ENCODE measurements at places on chromosomes 4 and X.
A peak's percentile ranks its signal among the peaks of the same experiment; 100 is the strongest.

DNA sequence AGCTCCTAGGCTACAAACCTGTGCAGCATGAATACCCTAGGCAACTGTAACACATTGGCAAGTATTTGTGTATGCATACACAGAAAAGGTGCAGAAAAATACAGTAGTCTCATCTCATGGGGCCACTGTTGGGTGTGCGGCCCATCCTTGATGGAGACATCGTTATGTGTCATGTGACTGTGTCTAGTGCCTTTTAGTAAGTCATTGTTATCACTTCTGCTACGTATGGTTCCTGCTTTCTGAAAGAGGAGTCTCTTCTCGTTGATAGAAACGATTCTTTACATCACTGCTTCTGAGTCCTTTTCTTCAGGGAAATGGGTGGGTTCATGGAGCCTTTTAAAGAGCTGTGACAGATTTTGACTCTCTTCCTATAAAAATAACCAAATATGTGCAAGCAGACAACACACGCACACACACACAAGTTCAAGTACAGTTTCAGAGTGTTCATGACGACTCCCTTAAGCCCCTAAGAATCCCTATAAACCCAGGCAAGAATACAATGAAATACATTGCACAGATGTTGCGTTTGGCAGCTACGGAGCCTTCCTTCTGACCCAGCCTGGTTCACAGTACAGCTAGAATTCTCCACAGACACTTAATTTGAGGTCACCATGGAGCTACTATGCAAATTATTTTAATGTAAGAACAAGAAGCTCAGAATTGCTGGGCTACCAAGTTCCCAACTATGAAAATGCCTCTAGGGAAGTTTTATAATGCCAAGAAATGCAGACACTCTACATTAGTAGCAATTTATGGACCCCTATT is 10.2 kb upstream of the STK32B start:
- no peak for DNase-seq

DNA sequence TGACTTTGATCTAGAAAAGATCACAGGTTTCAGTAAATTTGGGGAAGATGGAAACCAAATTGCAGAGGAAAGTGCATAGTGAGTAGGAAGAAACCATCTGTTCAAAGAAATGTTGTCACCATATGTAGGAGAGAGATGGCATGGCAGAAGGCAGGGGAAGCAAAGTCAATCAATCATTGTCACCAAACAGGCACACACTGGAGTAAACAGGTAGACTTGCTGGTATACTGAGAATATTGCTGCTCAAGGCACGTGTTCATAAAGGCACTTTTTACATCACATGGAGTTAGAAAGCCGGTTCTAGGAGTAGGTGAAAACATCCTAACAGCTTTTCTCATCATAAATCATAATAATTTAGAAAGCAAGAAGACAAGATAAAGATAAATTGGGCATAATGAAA is 550.5 kb upstream of the FAT1 start:
- DNase-seq = no peak

- no peak for DNase-seq
Measured at GRCh38 chr4:184282895-184283654, 65.4 kb upstream of the ENPP6 start.

GRCh38 chrX:65688403-65688871 is 21.0 kb downstream of the MSN start:
- DNase-seq = no peak

GRCh38 chrX:150635952-150636351 is 57.2 kb upstream of the MTMR1 start:
- peak; percentile 49 for DNase-seq

DNA sequence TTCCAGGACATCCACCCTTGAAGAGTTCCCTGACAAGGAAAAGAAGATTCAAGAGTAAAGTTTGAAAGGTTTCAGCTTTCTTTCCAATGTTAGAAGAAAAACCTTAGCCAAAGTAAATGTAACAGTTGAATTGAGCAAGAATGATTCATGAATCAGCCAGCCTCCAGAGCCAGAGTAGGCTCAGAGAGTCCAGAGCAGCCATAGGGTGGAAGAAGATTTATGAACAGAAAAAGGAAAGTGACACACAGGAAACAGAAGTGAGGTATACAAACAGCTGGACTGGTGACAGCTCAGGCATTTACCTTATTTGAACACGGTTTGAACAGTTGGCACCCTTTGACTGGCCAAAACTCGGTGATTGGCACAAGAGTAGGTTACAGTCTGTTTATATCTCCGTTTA is 63.2 kb downstream of the QDPR start:
- no peak for DNase-seq

- DNase-seq = peak; percentile 50
Measured at GRCh38 chr4:158856852-158857251, 88.0 kb downstream of the FNIP2 start.

- DNase-seq = no peak
Measured at GRCh38 chr4:133694416-133694815, 507.2 kb downstream of the PABPC4L start.

DNA sequence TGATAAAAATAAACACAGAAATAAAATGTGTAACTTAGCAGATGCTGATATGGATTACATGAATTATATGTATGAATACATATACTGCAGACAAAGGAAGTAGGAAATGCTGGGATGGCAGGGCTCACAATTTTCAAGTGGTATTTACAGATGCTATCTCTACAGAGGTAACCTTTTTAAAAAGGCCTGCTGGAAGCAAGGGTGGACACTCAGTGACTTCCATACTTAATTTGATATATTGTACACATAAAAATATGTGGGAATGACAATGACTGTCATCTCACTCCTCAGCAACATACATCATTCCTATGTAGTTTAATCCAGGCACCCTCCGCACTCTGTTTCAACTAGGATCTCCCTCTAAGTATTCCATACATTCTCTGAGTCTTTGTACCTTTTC is 452.9 kb downstream of the DTHD1 start:
- no peak for DNase-seq

DNA sequence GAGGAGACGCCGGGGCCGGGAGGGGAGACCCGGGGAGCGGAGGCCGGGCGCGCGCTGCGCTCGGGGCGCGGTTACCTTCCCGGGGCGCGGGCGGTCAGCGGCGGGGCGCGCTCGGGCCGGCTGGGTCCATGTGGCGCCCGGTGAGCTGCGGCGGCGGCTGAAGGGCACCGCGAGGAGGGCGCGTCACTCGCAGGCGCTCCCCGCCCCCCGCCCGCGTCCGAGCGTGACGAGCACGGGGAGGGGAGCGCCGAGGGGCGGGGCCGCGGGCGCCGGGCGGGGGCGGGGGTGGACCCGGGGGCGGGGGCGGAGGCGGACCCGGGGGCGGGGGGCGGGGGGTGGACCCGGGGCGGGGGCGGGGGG is at the start of gene CPLX1:
Gene CPLX1, minus strand, starts transcription at position 159 of the 360 bp plus-strand sequence. CDS start 1,607 bp downstream, outside the sequence.
- no peak for DNase-seq

DNA sequence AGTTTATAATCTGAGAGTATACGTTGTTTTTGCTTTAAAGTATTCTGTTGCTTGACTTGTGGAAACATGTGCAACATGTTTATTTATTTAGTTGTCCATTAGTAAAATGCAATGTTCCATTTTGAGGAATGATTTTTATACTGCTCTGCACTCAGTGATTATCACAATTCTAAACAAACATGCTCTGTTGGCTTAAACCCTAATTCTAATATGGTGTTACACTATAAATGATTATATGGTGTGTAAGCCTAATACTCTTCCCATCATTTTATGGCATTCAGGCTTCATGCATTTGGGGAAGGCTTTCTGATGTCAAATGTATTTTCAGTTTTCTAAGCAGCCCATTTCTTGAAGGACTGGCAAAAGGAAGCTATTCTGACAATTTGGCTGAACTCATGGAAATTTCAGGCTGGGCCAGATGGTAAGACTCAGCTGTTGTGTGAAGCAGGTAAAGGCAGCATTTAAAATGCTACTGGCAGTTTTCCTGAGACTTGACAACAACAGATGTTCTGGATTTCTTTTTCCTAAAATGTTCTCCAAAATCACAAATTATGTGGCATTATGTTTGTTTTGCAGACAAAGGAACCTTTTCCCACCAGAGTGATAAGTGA is 336.7 kb upstream of the GNPDA2 start:
- no peak for DNase-seq

GRCh38 chr4:186580669-186581068 is 25.3 kb upstream of the MTNR1A start:
- DNase-seq = no peak

- DNase-seq = no peak
Measured at GRCh38 chr4:23171976-23172375, 479.2 kb downstream of the GBA3 start.

DNA sequence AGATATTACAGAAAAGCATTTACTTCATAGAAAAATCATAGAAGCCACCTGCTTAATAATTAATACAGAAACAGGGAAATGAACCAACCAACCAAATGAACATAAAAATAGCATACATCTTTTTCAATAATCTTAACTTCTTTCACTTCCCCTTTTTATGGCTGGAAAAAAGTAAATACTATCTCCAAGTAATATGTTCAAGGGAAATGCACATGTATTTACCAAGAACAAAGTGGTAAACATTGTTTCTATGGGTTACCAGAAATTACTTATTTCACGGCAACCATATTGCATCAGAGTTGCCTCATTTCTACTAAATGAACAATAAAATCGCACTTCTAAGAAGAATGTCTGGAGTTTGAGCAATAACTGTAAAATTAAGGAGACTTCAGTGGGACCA is 321.3 kb downstream of the TMA16 start:
- no peak for DNase-seq

DNA sequence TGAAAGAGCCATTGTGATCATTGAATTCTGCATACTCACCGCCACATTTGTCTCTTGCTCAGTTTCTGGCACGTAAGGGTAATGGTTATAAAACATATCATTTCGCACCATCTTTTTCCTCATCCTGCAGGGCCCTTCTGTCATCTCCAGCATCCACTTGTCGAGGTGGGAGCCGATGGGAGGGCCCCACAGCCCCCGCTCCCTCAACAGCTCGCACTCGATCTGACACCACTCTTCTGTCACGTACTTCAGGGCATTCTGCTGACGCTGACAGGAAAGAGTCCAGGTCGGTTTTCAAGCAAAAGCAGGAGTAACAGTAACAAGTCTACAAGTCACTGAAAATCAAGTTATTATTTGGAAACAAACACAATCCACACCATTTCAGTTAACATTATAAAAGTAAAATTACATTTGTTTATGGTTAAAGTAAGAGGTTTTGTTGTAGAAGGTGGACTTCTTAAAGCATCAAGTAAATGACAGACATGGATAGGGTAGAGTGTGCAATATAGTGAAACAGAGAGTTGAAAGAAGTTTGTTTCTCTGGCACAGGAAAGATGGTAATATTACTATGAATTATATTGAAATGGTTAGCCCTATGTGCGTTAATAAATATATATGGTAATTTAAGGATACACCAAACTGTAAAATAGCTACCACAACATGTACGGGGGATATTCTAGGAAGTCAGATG is 150.6 kb downstream of the CDS1 start:
- DNase-seq = no peak

DNA sequence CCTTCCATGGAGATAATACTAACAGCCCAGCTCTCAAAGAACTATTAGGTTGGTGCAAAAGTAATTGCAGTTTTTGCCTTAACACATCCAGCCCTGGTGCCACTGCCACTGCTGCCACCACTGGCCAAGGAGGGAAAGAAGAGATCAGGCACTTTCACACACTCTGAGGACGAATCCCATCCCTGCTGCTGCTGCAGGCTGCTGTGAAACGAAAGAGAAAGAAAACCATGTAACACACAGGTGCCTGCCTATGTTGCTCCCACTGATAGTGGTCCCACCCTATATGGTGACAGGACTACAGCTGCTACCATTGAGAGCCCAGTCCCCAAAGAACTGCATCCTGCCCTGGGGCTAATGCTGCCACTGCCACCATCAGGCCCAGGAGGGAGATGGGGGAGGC is 35.1 kb downstream of the TMLHE start:
- DNase-seq = no peak

GRCh38 chr4:90852237-90852636 is 725.0 kb downstream of the CCSER1 start:
- no peak for DNase-seq

GRCh38 chr4:85610450-85610849 is 135.5 kb downstream of the ARHGAP24 start:
- no peak for DNase-seq

- DNase-seq = no peak
Measured at GRCh38 chrX:78725287-78725686, 22.2 kb upstream of the LPAR4 start.

- DNase-seq = no peak
Measured at GRCh38 chr4:138938366-138938690, 77.3 kb upstream of the NOCT start.

DNA sequence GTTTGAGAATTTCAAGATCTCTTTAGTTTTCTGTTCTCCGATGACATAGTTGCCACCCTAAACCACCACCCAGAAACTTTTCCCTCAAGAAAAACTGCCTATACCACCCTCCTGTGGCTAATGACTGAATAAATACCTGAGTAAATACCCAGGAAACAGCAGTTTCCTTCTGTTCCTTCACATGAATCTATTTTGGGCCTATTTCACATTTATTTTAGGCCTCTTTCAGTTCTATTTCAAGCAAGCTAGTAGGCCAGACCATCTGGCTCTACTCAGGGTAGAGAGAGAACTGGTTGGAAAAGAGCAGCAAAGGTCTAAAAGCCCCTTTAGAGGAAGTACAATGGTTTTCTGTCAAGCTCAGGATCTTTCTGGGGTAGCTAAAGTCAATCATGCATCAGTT is 23.4 kb downstream of the ARHGEF9 start:
- DNase-seq = no peak

DNA sequence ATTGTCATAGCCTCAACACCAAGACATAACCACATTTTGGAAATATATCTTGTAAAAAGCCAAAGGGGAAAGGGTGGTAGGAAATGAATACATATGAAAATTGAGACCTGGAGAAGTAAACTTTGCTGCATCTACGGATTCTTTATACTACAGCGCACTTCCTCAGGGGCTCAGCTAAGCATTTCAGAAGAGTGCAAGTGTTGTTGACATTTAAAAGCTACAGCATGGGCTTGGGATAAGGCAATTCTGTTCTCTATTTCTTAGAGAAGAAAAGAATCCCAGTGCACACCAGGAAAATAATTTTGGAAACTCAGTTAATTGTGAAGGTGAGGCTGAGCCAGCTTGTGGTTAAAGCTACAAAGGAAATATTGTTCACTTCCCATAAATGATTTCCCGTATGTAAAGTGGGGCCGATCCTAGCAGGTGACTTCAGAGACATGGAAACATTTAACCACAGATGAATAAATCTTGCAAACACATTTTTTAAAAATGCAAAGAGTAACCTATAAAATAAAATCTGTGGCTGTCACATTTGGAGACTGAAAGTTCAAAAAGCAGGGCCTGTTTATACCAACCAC is 12.6 kb upstream of the GBA3 start:
- DNase-seq = no peak

DNA sequence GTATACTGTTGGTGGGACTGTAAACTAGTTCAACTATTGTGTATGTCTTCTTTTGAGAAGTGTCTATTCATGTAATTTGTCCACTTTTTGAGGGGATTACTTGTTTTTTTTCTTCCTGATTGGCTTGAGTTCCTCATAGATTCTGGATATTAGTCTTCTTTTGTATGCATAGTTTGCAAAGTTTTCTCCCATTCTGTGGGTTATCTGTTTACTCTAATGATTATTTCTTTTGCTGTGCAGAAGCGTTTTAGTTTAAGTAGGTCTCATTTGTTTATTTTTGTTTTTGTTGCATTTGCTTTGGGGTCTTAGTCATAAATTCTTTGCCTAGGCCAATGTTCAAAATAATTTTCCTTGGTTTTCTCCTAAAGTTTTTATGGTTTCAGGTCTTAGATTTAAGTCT is 26.6 kb upstream of the ANTXR2 start:
- no peak for DNase-seq

Measured in SW 1271 (cell line).